ENCODE measurements at places on chromosomes 3 and 15.

DNA sequence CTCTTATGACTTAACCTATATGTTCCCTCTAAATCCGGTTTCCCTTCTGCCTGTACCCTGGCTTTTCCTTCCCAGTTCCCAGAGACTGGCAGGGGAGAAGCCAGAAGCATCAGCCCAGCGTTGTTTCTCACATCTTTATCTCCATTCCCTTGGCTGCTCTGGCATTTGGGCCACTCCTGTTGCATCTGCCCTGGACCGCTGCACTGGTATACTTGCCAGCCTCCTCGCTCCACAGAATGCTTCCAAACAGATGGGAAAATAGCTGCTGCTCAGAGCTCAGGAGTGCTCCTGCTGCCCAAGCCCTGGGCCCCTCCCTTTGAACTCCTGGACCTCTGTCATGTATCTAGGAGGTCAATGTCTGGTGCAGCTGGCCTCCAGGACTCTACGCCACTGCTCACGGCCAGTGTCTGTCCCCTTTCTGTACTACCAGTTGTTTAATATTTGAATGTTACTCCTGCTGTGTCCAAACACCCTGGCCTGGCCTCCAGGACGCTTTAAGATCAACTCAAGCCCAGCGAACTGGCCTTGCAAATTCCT lies 6.8 kb downstream of the SPINT1 start:
- DNase-seq, result no peak

DNA sequence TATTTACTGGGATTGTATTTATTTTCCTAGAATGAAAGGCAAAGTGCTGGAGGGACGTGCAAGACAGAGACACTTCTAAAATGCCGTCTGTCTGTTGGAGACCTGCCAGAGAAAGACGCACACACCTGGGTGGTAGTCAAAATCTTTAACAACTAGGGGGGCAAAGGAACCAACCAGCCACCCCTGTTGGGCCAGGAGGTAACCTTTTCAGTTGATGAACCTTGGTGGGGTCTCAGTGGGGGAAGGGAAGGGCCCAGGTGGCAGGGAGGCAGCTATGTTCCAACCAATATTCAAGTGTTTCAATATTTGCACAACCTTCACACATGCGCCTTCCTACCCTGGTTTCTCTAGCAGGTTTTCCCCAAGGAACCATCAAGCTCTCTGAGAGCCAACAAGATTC lies 99.0 kb downstream of the MEGF11 start:
- DNase-seq, result no peak

DNA sequence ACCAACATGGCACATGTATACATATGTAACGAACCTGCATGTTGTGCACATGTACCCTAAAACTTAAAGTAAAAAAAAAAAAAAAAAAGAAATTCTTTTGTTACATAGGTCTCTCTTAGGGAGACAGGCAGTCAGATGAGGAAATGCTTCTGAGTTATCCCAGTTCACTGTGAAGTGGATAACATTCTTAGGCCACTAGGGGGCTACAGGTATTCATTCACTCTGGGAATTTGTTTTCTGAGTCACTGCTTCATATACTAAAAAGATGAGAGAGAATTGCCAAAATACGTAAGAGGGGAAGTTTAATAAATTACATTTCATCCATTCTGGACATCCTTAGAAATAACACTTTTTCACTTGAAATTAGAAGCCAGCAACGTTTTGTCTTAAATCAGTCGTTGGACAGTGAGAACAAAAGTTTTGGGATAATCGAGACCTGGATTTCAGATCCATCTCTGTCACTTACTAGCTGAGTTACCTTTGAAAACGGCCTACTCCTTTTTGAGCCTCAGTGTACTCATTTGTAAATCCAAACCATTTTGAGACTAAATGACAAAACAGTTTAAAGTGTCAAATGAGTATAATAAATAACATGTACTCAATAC lies 738.4 kb upstream of the ALCAM start:
- DNase-seq, result peak; percentile 41

GRCh38 chr3:133669949-133670524 lies 8.3 kb upstream of the TOPBP1 start:
- no peak for DNase-seq

DNA sequence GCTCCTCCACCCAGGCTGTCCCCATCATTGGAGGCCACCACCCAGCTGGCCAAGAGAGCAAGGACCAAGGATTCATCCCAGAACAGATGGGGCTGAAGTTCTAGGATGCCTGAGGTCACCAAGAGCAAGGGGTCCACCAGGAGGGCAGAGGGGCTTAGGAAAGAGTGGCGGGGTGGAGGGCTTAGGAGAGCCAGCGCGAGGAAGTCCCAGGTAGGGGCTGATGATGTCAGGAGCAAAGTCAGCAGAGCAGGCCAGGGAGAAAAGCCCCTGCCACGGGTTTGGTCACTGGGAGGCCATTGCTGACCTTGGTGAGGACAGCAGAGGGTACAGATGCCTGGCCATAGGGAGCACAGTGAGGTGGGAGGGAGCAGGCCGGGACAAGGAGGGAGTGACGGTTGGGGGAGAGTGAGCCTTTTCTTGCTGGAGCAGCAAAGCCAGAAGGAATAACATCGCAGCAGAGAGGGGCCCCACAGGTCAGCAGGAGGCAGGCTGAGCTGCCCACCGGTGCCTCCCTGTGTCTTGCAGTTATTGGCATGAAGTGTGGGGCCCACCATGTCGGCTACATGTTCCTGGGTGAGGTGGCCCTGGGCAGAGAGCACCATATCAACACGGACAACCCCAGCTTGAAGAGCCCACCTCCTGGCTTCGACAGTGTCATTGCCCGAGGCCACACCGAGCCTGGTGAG lies 5.2 kb downstream of the PARP3 start:
- DNase-seq, result no peak

- no peak for DNase-seq
Measured at GRCh38 chr3:58537412-58538301, 667 bp upstream of the ACOX2 start.

DNA sequence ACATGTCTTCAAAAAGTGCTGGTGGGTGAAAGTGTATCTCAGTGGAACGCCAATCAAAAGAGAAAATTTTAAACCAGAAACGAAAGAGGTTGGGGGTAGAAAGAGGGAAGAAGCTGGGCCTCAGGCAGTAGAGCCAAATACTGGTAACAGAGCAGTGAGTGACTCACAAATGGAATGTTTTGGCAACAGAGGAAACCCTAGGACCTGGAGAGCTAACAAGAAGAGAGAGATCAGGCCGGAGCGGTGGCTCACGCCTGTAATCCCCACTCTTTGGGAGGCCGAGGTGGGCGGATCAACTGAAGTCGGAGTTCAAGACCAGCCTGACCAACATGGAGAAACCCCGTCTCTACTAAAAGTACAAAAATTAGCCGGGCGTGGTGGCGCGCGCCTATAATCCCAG lies 450.8 kb upstream of the NAALADL2 start:
- no peak for DNase-seq

GRCh38 chr3:2713923-2714322 lies 396.3 kb downstream of the IL5RA start:
- no peak for DNase-seq

DNA sequence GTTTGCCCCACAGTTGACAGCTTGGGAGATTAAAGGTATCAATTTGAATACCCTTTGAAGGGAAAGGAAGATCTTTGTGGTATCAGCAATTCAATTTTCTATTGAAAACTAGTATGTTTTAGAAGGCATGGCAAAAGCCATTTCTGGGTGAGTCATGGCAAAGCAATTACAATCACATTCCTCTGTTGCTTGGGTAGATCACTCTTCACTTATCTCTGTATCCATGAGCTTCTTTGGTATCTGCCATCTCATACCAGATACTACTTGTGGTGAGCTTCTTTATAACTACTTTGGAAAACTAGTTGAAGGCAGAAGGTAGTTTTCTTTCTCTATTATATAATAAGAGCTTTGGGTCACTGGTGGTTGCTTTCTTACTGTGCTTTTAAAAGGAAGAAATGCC lies 28.3 kb upstream of the LSAMP start:
- DNase-seq, result no peak

GRCh38 chr3:149579838-149580542 lies 77.8 kb downstream of the WWTR1 start:
- DNase-seq, result no peak

DNA sequence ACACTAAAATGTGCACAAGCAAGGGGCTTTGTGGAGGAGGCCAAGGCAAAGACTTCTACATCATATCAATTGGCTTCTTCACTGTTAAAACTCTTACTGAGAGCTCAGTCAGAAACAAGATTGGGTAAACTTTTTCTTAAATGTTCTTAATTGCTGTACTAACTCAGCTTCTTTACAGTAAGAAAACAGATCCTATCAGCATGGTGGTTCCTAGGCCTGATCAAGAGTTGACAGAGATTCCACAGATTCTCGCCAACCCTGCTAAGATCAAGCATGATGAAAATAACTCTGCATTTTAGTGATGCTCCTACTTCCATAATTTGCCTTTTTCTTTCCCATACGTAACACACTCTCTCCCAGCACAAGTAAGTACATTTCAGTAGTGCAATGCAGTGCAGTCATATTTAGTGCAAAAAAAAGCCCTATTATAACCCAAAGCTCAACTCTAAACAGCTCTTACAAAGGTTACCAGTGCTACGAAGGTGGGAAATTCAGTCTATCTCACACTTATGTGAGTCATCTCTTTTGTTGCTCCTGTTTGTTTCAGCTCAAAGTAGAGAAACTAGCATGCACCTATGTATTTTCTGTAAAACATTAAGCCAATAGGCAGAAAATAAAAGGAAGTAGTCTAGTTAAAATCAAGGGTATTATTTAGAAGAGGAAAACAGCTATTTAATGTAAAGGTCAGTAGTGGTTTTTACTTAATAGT lies 29.9 kb downstream of the TIGIT start:
- DNase-seq, result no peak

GRCh38 chr3:13372656-13373055 lies 47.5 kb downstream of the NUP210 start:
- DNase-seq, result no peak

Data from SK-N-DZ (cell line).